ENCODE measurements at places on chromosomes 5 and 9.

- peak; percentile 32 for DNase-seq
Measured at GRCh38 chr5:89830691-89831090, 578.9 kb downstream of the CETN3 start.

DNA sequence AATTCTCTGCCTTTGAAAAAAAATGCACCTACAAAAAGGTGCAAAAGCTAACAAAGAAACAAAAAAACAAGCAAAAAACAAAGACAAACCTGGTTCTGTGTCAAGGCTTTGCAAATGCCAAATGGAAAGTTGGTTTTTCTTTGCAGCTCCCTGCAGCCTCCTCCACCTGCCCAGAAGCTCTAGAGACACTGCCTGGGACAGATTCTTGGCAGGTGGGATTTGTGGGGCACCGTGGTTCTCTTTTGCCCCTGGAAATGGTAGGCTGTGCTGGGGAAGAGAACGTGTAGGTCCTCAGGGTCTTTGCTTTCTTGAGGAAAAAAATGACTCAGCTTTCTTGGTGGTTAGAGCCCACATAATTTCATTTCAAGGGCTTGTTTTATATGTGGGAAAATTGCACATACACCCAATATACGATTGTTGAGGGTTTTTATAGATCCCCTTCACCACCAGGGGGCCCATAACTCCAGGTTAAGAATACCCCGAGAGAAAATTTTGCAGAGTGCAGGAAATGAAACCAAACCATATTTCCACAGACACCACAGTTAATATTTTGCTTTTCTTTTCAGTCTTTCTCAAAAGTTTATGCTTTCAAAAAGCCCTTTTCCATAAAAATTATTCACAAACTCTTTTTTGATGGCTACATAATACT is 58.7 kb downstream of the NXNL2 start:
- DNase-seq = peak; percentile 61

DNA sequence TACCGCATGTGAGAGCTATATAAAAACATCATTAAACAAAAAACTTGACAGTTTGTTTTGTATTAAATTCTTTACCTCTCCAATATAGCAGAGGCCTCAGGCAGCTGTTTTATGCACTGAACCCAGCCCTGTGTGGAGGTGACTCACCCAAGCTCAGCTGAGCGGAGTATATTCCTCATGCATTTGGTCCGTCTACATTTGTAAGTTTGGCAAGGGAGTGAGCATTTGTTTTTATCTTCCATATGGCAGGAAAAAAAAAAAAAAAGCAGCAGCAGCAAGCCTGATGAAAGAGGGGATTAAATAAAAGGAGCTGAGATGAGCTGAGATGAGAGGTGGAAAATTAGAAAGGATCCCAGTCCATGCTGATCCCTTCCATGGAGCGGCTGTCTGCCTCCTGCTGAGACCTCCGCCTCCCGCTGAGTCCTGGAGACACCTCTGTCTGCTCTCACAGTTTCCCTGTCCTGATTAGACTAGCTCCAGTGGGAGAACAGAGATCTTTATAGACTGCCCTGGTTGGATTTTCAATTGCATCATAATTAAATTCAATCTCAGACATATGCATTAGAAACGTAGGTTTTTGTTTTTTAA is 112.0 kb upstream of the CTNND2 start:
- no peak for DNase-seq

DNA sequence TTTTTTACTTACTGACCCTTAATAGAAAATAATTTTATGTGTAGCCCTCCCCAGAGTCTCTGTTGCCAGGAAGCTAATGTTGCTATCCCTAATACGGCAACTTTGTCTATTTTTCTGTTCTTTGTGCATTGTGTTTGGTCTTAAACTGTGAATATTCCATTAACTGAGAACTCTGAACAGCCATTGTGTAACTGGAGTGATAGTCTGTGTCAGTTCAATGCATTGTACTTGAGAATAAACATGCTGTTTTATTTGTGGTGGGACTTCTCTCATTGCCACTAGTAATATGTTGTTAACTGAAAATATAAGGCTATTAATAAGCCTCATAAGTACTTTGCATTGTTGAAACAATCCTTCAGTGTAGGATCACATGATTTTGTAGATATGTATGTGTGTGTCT is 278.3 kb upstream of the DMRT1 start:
- no peak for DNase-seq

- peak; percentile 5 for DNase-seq
Measured at GRCh38 chr5:134328619-134329018, 38.4 kb downstream of the CDKL3 start.

DNA sequence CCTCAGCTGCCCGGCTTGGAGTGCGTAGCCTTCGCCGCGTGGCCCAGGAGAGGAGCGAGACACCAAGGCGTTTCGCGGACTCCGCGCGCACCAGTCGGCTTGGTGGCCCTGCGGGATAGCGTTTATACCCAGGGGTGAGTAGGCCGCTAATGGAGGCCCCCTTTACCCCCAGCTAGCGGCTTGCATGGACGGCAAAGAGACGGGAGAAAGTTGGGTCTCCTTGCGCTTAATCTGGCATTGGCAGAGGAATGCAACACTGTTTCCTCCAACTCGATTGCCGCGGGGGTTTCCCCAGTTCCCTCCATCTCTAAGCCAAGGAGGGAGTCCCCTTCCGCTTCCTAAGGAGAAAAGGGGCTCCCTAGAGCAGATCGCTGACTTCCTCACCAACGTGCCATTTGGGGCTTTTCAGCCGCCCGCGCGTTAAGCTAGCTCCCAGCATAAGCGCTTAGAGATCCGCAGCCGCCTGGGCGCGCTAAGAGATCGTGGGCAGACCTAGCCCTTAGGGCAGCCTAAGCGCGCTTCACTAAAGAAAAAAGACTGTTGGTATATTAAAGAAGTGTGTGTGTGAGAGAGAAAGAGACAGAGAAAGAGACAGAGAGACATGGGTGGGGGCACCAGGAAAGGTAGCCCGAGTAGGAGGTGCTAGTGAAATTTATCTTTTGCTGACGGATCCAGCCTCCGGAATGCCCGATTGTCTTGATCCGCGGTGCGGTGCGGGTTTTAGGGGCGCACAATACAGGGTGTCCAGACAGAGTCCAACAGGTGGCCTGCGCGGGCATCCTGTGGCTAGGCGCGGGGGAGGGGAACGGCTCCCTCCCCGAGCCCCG is 597.9 kb upstream of the SGCD start:
- DNase-seq = no peak

DNA sequence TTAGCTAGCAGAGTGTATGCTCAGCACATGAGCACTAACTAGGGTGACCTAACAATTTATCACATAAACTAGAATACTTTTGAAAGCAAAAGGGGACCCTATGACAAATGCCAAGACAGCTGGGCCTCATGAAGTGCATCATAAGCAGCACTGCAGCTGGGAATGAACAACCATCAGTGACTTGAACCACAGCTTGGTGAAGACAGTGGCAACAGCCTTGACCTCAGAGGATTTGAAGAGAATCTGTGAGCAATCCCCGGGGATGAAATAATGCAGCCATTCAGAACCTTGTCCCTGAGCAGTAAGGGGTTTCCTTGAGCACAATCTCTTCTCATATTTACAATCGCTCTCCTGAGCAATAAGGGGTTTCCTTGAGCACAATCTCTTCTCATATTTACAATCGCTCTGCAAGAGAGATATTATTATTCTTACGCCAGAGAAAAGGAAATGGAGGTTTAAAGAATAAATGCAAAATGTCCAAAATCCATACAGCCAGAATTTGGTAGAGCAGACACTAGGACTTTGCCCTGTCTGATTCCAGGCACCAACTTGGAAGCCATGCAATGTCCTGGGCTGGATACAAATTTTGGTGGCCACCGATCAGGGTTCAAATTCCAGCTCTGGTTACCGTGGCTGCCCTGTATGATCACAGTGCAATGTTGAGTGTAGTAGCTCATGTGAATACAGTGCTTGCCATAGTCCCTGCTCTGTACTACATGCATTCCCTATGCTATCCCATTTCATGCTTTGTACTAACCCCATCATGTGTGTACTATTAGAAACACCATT is 846 bp upstream of the NSG2 start:
- DNase-seq = no peak

DNA sequence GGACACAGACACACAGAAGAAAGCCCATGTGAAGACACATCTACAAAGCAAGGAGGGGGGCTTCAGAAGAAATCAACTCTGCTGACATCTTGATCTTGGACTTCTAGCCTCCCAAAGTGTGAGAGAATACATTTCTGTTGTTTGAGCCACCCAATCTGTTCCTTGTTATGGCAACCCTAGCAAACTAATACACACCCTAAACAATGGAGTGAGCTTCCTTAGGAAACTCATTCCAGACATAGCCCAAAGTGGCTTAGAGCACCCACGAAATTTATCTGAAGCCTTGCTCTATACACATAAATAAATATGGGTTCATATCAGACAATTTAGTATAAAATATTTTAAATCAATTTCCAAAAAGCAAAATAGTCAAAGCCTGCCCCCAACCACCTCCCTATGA is 7.6 kb upstream of the TBC1D2 start:
- no peak for DNase-seq

DNA sequence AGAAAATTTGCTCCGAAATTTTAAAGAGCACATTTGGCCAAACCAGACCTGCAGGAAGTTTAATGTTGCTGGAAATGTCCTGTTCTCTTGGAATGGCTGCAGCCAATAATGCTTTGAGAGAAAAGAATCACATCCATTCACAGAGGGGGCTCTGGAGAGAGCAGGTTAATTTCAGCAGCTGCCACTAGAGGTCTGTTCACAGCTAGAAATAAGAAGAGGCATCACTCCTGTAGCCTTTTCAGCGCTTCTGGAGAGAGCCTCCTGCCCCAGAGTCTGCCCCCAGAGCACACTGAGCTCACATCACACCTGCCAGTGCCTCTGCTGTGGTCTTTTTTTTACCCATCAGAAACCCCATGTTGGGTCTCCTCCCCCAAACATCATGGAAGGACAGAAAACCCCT is 124.8 kb upstream of the RAD23B start:
- peak; percentile 42 for DNase-seq

- no peak for DNase-seq
Measured at GRCh38 chr5:111238431-111239225, 14.4 kb downstream of the CAMK4 start.

GRCh38 chr5:21236971-21237427 is 1249.0 kb upstream of the CDH18 start:
- peak; percentile 37 for DNase-seq

DNA sequence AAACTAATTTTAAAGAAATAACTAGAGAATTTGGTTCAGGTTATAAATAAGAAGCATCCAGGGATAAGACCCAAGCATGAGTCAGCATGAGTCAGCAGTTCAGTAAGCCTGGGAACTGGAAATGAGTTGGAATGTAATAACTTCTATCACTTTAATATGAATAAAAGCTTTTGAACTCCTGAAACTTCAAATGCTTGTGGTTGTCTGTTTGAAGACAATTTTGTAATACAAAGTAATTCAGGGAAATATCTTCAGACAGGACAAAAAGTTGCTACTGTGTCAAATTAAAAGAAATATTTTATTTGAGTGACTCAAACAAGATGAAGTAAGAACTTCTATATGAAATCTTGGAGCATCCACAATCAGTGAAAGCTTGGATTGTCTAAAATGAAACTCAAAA is 331.2 kb upstream of the DAB2 start:
- peak; percentile 98 for DNase-seq

DNA sequence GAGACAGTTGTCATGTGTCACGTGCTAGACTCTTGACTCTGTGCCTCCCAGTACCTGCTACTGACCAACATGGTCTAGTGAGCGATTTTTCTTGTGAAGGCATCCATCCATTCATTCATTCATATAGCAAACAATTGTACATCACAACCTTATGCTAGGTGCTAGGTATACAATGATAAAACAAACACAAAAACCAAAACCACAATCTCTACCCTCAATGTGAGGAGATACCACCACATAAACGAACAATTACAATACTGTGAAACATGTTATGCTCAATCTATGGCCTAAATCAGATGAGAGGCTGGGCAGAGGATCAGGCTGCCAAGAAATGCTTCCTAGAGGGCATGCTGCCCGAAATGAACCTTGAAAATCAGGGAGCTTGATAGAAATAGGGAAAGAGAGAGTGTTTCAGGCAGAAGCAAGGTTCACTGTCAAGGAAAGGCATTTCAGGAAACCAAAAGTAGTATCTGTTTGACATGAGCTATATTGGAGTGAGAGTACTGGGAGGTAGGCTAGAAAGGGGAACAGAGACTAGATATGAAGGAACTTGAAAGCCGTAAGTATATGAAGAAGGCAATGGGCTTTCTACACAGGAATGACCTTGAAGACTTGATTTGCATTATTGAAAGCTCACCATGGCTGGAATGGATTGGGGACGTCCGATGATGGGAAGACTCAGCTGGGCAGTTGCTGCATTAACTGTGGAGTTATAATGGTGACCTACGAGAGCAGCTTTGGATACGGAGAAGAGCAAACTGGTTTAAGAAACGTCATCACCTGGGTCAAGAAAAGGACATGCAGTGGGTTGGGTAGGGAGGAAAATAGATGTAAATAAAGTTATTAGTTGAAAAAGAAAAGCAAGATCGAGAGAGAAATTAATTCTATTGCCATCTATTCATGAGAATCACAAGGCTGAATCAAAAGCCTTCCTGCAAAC is 90.1 kb downstream of the THBS4 start:
- DNase-seq = no peak

DNA sequence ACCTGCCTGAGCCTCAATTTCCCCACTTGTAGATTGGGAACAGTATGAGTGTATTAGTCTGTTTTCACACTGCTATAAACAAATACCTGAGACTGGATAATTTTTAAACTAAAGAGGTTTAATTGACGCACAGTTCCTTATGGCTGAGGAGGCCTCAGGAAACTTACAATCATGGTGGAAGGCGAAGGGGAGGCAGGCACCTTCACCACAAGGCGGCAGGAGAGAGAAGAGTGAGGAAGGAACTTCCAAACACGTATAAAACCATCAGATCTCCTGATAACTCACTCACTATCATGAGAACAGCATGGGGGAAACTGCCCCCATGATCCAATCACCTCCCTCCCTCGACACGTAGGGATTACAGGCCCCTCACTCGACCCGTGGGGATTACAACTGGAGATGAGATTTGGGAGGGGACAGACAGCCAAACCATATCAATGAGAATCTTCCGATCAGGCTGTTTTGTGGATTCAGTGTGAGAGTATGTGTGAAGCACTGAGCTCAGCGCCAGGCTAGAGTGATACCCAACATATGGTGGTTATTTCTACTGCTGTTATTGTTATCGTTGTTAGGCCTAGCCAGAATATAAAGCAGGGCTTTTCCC is 14.6 kb upstream of the LMX1B start:
- no peak for DNase-seq

GRCh38 chr5:139090581-139090980 is 107.6 kb downstream of the SIL1 start:
- no peak for DNase-seq

DNA sequence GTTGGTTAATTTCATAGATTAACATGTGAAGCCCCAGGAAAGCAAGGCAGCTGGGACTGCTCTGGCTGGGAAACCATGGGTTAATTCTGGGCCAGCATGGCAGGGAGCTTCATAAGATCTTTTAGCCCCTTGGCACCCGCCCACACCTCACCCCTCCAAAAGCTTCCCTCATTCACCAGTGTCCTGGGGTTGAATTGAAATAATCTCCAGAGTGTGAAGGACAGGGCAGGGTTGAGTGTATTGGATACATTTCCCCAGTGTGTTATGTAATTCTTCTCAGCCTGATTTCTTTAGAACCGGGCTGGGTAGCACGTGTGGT is 19.4 kb downstream of the WNT8A start:
- DNase-seq = no peak
